ENCODE measurements at places on chromosomes 5 and 9.

DNA sequence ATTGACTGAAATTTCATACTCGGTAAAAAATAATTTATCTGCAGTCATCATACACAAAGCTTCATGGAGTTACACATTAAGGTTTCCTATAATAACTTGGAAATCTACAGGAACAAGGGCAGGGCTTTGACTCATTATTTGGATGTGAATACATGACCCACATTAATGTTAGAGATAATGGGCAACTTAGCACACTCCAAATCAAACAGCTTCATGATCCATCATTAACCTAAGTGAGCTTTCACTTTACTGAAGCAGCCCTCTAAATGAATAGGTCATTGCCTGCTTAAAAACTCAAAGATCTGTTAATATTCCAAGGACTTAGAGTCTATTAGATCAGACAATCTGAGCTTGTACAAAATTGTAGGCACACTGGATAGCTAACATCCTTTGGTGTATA is 9.0 kb downstream of the CDH12 start:
- DNase-seq = no peak

DNA sequence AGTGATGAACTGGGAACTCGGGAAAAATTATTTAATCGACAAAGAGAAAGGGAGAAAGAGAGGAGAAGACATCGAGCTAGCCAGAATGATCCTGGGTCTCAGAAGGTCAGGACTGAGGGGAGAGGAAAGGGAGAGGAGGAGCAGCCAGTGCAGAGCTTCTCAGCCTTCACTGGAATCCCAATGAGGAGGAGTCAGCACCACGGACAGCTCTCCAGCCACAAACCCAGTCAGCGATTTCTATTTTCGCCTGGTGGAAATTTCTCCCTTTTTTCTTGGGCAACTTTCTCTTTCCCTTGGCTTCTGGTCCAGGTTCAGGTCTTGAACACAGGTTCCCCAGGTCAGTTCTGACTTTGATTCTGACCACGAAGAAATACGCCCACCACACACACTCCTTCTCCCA is 1.6 kb upstream of the BRINP1 start:
- no peak for DNase-seq

DNA sequence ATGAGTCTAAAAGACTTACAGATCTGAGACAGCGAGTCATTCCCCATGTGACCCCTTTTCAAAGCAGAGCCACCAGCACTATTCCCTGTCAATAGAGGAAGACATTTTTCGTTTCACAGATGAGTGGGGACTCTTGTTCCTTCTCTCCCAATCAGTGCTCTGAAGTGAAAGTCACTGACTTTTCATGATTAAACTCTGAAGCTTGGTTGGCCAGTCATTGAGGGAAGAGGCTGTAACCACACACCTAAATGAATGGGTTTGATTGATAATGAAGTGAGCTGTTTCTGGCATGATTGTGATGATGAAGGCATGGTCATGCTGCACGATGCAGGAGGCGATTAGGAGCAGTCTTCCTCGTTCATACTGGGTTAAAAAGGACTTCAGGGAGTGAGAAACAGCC is 171.9 kb downstream of the ZNF462 start:
- no peak for DNase-seq

DNA sequence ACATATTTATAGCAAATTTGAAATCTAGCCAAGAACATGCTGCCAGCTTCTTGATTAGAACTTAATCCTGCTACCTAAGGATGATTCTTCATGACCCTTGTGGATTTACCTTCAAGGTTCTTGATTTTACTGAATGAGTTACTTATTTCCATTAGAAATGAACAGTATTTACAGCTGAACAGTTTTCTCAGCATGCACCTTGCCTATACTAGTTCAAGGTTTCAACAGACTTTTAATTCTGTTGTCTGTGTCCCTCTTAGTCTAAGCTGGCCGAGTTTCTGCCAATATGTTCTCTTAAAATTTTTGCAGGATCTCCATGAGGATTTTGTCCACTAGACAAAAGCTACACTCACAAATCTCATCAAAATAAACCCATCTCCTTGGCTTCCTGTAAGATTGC is 188.8 kb upstream of the ST8SIA4 start:
- DNase-seq = no peak

GRCh38 chr5:131528682-131529081 is 106.3 kb downstream of the RAPGEF6 start:
- DNase-seq = no peak

DNA sequence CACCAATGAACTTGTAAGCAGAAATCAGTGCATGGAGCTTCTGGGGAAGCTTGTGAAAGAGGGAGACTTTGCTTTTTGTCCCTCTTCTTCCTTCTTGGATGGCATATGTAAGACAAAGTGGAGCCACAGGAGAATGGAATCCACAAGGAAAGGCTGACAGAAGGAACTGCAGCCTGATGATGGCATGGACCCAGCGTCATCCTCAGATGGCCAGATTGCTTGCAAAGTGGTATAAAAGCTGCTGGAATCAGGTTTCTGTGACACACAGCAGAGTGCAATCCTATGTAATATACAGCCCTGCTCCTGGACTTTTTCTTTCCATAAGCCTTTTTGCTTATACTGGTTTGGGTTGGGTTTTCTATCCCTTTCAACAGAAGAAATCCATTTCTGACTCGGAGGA is 31.4 kb upstream of the SPARC start:
- no peak for DNase-seq

- no peak for DNase-seq
These were observed 7.4 kb downstream of the FAM163B start for GRCh38 chr9:133601746-133602145.

DNA sequence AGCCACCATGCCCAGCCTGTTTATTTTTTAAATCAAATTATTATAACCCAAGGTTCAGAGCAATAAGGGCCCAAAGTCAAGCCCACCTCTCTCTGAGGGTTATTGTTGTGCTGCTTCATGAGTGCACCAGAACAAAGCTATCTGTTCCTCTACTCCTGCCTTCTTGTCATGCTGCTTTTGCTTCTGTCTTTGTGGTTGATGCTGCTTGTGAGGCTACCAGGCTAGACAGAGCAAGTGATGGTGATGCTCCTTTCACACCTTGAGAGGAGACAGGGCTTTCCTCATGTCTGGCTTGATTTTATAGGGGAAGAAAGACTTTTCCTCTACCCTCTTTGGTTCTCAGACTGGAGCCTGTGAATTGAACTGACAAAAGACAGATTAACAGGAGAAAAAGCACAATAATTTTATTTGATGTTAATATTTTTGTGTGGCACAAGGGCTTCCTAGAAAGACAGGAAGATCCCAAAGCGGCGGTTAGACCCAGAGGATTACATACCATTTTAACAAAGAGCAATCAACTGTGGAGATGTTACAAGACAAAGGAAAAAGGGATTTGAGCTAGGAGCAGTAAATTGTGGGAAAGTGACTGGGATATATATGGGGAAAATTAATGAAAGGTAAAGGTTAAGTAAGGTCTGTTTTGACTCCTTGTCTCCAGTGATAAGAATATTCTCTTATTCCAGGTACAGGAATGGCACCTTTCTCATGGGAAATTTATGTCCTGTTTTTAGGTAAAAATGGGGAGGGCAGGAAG is 4.4 kb upstream of the CD180 start:
- no peak for DNase-seq

GRCh38 chr5:150945947-150946346 is 41.2 kb upstream of the ZNF300 start:
- no peak for DNase-seq

DNA sequence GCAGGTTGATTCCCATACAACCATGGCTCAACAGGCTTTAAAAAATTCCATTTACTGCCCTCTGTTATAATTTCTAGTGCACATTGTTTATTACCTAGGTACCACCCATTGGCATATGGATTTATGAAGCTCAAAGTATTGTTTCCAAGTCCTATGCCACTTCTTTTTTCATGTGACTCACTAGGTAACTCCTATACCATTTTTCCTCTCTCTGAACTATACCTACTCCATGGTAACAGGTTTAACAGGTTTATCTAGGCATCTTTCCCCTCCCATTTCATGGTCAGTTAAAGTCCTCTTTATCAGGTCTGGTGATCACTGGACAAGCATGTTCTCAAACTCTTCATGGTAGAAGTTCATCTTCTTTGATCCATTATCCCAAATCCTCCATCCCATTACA is 49.6 kb upstream of the ABCA1 start:
- no peak for DNase-seq

- no peak for DNase-seq
These were observed 126.7 kb upstream of the EGFLAM start for GRCh38 chr5:38131686-38132085.

DNA sequence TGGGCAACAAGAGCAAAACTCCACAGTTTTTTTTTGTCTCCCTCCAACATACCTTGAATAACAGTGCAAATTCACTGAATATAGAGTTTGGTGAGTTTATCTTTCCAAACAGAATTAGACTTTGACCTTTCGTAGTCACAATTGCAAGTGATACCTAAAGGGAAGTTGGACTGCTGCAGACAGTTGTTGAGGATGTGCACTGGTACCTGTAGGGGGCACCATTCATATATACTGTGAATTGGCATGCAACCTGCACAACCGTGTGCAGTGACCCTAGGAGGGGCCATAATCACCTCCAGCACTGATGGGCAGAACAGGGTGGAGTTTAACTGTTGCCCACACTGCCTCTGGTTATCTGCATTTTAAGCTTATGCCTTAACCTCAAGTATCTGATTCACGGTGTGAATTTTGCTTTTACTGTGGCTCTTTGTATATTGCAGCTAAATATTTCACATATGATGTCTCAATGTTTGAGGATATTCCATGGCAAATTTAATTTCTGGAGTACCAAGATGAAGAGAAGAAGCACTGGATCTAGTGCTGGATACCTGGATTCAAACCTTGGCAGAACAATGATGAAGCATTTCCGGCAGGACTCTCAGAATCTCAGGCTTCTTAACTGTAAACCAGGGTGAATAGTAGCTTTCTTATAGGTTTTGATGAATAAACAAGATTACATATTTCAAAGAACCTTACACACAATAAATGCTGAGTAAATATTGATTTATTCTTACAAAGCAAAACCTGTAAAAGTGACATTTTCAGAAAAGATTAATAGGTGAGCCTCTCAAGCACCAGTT is 144.3 kb downstream of the ACTBL2 start:
- DNase-seq = no peak

- DNase-seq = no peak
These were observed 66.2 kb upstream of the NEURL1B start for GRCh38 chr5:172574871-172575223.

DNA sequence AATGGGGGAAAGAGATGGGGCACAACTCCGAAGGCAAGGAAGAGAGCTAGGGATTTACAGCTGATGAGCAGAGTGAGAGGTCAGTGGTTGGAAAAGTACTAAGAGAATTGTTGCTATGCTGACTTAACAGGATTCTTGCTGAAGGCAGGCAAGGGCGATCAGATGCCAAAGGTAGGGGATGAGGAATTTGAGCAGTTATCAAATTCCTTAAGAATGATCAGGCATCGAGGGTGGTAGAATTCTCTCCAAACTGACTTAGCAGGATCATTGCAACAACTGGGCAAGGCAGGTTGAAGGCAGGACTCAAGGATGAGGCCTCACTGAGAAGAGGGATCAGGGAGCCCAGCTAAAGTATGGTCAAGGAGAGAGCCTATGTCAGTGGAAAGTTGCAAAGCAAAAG is 171.0 kb downstream of the HSD17B3 start:
- no peak for DNase-seq

GRCh38 chr5:53023969-53024368 is 34.8 kb downstream of the ITGA2 start:
- DNase-seq = no peak

DNA sequence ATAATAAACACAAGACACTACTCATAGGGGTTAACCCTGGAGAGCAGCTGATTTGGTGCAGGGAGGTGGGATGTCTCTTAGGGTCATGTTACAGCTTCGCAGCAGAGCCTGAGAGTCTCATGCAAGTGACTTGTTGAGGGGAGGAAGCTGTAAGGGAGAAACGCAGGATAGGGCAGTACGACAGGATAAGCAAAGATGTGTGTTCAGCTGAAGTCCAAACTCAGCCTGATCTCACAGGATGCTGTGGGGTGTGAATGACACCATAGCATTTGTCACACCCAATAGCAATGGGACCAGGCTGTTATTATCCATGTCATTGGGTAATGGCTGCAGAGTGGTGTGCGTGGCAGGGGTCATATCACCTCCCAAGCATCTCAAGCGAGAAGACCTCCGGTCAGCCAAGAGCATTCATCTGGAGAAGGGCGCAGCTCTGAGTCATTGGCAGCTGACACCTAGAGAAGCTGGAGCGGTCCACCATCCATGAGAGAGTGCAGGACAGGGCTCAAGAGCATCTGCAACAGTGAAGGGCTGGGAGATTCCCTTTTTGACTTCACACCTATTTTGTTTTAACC is 49.2 kb upstream of the RPL26L1 start:
- no peak for DNase-seq

DNA sequence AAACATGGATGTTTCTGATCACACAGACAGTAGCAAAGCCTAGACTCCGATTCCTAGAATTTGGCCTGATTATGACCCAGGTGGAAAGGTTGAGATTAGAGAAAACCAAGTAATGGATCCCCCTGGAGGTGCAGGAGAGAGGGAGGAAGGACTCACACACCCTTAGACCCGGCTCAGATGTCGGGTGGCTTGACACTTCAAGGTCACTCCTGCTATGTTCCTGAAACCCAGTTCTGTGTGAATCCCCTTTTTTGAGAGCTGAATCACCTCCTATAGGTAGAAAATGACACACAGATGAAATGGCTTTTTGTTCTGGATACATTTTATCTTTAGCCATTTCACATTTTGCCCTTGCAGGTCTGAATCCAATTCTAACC is 192.8 kb downstream of the ARRDC3 start:
- DNase-seq = no peak

- no peak for DNase-seq
These were observed 177.3 kb downstream of the CDC42SE2 start for GRCh38 chr5:131441184-131441583.

DNA sequence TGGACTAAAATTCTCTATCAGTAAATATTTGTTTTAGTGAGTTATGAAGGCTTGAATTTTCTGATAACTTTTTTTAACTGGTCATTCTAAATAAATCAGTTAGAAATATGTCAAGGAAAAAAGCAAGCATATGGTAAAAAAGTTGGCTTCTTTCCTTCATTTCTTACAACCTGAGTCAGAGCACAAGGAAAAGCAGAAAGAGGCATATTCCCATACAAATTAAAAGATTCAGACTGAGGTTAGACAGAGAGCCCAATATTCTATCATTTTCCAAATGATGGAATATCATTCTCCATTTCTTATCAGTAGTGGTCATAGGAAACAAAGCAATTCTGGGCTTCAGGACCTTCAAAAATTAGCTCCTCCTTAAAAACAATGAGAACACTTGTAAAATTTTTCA is 732.1 kb downstream of the MAT2B start:
- DNase-seq = no peak

- no peak for DNase-seq
These were observed 125.4 kb upstream of the ADAMTS16 start for GRCh38 chr5:5014586-5015235.

GRCh38 chr5:123207081-123207537 is 118.1 kb downstream of the PRDM6 start:
- DNase-seq = no peak
